Hepatocyte (in vitro differentiated cells): ENCODE measurements at places on chromosomes 1 and 21. TPM values are rescaled to one million over a fixed set of nuclear protein-coding genes. Genes with fewer than 3 reads are reported as not detected.

- DNase-seq = no peak
Measured at GRCh38 chr1:30708361-30708728, 15.0 kb downstream of the MATN1 start.

TRIM67 gene
- 0.12 and 0.13 TPM in 2 replicates for total RNA-seq

ARHGEF19 gene
- 15.9 and 21.0 TPM in 2 replicates for total RNA-seq

- DNase-seq = no peak
Measured at GRCh38 chr1:15290382-15290781, 43.4 kb downstream of the FHAD1 start.

DNA sequence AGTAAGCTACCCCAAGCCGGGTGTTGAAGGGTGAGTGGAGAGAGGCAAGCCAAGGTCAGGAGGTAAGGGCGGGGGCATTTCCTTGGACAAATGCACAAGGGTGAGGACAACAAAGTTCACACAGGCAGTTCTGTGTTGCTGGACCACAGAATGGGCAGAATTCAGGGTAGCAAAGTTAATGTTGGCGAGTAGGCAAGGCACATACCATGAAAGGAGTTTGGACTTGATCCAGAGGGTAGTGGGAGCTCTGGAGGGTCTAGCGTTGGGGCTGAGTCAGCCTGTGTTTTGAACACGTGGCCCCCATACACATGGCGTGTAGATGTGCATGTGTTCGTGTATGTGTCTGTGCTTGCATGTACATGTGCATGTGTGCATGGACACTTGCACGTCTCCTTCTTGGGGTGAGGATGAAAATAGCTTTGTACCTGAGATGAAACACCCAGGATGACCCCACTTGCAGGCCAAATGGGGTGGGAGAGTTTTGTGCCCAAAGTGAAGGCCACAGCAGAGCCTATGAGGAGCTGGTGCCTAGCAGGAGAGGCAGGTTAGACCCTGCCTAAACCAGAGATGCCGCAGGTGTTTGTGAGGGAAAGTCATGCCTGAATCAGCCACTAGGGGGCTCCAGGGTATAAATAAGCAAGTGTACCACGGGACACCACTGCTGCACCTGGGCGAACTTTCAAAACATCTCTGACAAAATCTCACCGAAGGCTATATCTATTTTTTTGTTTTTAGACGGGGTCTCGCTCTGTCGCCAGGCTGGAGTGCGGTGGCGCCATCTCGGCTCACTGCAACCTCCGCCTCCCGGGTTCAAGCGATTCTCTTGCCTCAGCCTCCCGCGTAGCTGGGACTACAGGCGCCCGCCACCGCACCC lies 21.8 kb downstream of the SLC27A3 start:
- DNase-seq = peak; percentile 88

DNA sequence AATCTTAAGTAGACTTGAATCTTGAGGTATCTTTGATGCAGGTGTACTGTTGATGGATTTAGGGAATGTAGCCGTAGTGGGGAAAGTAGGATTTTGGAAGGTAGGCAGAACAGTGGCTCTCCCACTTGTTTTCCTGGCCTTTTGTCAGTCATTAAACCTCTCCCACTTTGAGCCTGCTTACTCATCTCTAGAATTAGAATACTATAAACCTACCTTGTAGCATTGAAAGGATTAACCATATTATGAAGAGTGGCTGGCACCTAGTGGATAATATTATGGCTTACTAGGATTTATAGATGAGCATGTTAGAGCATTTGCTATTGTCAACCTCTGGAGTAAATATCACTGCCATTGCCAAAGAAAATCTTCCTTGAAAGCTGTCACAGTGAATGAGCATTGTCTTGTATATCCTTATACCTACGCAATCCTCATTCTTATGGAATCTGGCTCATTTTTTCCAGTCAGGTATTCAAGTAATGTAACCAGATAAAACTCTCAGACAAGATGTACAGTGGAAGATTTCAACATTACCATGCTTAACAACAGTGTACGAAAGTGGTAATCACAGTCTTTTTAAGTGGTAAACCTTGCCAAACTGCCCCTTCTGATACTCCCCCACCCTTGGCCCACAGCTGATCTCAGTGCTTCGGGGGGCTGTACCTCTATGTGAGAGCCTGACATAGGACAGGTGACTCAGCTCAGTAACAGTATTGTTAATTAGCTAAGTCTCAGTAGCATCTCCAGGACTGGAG lies 44.4 kb downstream of the SH3GLB1 start:
- no peak for DNase-seq

RAD54L gene
- total RNA-seq = 4.3 and 6.2 TPM in 2 replicates

SMPDL3B gene
- 17.3 and 19.6 TPM in 2 replicates for total RNA-seq

DNA sequence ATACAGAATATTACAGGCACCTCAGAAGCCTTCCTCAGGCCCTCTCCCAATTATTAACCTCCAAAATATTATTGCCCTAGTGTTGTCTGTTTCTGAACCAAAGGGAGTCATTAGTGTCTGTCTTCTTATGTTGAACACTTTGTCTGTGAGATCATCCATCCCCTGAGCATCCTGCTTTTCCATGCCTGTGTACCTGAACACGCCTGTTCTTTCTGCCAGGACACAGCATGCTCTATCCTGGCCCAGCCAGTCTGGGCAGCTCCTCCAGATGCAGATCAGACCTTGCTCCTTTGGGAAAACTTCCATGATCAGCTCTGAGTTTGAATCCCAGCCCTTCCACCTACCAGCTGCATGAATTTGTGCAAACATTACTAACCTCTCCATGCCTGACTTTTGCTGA lies 11.0 kb upstream of the CDC42 start:
- DNase-seq = no peak

- DNase-seq = no peak
Measured at GRCh38 chr1:10644307-10645128, 151.9 kb downstream of the CASZ1 start.
